NB4 (cell line): ENCODE measurements at places on chromosomes 3 and 15.

- no peak for DNase-seq
Observed at GRCh38 chr3:8481380-8481779, 20.2 kb upstream of the LMCD1 start.

DNA sequence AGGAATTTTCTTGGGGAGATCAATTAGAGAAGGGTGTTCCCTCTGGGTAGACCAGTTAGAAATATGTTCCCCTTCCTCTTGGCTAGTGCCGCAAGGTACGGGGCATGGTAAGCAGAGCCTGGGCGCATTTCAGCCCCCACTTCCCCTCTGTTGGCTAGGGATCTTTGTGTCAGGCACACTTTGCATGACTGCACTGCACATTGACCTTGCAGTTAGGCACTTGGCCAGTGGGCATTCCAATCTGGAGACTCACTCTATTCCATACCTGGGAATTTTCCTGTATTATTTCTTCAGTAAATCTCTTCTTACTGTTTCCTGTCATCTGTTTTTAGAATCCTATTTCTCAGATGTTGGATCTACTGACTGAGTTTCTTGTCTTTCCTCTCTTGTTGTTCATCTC is 30.0 kb upstream of the CACNA1D start:
- no peak for DNase-seq

GRCh38 chr3:45795882-45796765 is at the start of gene SLC6A20:
TSS of gene SLC6A20 (minus strand) at chr3:45796536. CDS start at chr3:45796419, 117 bp downstream.
- DNase-seq, result no peak

DNA sequence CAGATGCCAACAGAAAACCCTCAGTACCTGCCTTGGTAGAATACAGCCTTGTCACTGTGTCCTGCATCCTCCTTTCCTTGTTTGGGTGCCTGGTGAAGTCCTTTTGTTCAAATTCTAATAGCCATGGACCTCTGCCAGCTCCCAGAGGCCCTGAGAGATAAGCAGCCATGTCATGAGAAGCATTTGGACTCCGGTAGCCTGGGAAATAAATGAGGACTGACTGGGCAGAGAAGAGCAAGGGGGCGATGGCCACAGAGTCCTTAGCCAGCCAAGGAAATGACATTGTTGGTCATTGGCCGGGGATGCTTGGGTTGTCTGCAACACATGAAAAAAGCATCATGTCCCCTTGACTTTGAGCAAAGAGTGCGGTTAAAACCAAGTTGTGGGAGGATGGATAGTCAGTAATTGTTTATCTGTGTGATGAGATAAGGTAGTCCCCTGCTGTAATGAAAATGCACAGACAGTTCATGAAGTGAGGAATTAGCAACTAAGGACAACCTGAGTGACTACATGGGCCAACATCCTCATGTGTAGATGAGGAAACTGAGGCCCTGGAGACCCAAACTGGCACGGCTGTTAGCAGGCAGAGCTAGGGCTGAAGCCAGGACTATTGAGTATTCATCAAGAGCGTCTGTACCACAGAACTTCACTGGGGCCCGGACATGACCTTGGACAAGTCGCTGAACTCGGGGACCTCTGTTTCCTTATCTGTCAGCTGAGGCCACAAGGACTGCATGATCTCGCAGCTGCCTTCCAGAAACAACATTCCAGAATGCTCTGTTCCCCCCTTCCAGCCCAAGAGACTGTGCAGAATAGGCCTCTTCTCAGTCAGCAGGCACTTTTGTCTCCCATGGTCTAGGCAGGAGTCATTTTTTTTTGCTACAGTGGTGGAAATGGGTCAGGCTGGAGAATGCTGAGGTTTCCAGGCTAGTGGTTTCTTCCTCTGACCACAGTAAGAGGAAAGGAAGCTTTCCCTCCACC is 90.5 kb upstream of the CTDSPL start:
- DNase-seq, result no peak

DNA sequence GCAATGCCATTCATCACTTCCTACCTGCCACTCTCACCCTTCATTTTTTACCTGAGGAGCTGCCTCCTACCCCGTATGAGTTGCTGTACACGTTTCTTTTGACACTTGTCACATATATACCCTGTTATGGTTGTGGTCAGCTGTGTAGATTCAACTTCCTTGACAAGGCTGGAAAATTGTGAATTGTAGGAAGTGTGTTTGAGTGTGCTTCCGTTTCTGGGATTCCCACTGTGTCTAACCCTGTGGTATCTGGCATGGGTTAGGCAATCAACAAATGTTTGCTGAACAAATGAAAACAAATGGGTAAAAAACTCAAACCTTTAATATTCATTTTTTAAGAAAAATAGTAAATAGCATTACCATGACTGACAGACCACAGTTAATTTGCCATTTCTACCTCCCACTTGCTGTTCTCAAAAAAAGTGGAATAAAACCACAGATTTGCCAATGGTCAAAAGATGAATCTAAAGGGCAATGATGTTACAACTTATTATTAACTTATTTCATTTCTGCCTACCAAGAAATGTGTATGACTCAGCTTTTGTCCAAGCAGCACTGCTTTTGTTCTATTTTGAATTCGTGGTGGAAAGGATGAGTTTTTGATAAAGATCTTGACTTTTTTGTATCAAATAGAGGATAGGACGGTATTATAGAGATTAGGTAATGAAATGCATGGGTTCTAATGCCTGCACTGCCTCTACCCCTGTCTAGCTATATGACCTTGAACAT is 404.6 kb downstream of the LPP start:
- DNase-seq, result no peak

DNA sequence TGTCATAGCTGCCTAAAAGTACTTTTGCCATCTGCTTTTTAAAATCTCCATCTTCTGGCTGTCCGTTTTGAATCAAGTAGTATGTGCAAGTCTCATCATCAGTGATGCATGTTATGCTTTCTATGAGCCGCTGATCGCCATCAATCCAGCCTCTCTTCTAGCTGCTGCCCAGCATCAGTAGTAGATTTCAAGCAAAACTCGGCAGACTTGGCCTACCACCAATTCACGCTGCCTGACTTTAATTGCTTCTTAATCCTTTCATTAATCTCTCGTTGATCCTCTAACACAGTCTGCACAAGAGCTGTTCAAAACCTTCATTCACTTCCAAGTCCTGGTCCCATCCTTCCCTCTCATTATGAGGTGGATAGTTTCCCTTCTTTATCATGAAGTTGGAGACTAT is 104.9 kb downstream of the NSUN3 start:
- no peak for DNase-seq

DNA sequence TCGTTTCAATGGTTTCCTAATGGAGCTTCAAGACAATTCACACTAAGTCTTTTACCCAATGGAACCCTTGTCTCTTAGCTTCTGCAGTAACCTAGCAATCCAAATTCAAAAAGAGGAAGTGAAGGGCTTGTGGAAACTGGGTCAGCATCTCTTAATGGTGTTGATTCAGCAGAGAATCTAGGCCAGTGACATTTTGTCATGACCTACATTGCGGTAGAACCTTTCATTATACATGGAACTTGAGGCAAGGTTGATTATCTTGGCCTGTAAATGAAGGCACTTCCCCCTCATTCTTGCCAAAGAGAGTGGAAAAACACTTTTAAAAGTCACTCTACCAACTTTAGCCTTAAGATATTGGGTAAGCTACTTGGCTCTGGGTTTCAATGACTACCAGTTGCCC is 42.8 kb downstream of the C2CD4B start:
- DNase-seq, result peak; percentile 4

GRCh38 chr15:70910958-70911357 is 18.3 kb downstream of the LRRC49 start:
- no peak for DNase-seq

DNA sequence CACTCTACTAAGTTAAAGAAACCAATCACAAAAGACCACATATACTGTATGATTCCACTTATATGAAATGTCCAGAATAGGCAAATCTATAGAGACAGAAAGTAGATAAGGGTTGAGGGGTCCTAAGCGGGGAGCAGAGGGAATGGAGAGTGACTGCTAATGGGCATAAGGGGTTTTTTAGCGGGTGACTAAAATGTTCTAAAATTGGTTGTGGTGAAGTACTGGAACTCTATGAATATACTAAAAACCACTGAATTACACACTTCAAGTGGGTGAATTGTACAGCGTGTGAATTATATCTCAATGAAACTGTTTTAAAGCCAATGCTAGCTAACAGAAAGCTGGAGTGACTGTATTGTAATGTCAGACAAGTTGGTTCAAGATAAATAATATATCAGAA is 33.3 kb downstream of the KPNA1 start:
- no peak for DNase-seq

DNA sequence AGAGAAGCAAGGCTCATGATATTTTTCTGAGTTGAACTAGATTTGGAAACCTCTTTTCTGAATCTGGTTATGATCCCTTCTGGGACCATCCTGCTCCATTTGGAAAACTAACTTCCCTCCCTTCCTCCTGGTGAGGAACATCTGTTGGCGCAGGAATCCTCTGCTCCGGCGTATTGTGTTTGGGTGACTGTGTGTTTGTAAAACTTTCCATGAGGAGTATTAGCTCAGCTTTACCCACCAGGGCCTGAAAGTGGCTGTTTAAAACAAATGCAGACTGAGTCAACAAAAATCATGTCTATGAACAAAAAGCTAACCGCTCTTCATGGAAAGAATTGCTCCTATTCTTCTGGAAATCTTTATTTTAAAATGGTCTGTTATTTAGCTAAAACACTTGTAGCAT is 17.7 kb downstream of the STARD9 start:
- DNase-seq, result no peak

DNA sequence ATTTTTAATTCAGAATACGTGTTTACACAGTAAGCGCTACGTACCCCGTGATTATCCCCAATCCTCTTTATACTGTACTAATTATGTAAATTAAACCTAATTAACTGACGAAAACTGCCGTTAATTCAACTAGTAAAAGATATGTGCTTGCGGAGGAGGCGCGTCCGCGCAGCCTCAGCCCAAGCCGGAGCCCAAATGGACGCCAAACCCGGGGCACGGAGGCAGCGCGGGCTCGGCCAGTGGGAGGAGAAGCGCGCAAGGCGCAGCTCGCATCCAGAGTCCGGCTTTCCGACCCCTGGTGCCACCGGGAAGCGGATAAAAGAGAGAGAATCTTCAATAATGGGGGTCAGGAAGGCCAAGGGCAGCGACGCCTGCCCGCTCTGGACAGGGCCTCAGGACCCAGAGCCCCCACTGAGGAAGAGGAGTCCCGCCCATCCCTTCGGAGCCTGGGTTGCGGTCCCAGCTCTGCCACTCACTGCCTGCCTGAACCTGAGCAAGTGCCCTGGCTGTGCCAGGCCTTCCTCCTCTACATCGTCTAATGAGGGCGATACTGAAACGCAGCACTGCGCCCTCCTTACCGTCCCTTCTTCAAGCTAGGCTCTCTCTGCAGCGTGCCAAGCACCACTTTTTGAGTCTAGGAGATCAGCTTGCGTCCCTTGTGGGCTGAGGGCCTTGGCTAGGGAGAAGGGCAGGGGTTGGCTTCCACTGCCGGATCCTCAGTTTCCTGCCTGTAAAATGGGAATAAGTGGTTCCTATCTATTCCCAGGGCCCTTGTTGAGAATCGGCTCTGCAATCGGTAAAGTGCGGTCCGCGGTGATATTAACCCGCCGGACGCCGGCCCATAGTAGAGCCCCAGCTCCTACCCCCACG is 5.0 kb upstream of the SKOR1 start:
- DNase-seq, result no peak

GRCh38 chr15:89215627-89216026 is 5.8 kb downstream of the RLBP1 start:
- DNase-seq, result no peak

DNA sequence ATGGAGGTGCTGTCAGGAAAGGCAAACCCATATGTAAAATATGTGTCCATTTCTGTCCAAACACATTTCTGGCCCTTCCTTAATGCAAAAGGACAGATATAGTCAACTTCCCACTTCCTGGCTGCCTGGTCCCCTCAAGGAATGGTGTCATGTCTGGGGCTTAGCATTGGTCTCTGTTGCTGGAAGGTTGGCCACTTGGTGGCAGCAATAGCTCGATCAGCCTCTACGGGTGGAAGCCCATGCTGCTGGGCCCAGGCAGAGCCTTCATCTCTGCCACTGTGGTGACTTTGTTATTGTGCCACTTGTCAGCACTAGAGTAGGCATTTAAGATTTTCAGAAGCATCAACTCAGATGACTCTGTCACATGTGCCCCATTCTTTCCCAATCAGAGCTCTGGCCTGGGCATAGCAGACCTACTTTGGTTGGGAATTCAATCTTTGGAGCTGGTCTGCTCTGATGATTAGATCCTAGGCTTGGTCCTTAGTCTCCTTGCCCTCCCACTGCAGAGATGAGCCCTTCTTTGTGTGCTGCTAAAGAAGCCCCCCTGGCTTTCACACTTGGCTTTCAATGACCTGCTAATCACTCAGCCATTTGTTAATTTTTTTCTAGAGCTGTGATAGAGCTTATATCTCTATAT is 51.0 kb upstream of the SPSB4 start:
- peak; percentile 62 for DNase-seq

GRCh38 chr3:115877615-115877899 is 254.2 kb downstream of the GAP43 start:
- DNase-seq, result no peak

GRCh38 chr3:177622520-177622919 is 425.2 kb upstream of the TBL1XR1 start:
- DNase-seq, result no peak

DNA sequence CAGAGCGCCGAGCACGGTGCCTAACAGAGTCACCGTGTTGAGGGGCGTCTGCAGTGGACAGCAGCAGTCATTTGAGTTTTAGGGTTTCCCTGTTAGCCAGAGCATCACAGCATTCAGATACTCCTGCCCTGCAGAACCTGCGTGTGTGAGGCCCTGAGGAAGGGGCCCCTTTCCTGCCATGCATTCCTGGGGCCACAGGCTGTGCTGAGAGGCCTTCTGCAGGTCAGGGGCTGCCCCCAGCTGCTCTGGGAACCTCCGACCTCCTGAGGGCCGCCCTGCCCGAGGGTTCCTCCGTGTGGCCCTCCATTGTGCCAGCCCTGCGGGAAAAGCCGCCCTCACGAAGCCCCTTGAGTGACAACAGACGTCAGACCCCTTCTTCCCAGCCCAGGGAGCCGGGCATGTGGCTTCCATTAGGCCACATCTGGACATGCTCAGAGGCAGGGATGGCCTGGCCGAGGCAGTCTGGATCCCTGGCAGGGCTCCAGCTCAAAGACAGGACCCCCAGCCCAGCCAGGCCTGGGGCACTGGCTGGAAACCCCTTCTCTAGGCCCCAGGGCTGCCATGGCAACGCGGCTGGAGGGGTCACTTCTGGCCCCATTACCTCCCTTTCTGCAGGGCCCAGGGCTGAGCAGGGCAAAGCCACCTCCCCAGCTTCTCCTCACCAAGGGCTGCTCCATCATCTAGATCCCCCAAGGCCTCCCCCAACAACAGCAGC is 25.3 kb downstream of the FBLN2 start:
- DNase-seq, result no peak

GRCh38 chr15:30063835-30064546 is 18.8 kb upstream of the GOLGA8J start:
- no peak for DNase-seq

- DNase-seq, result no peak
Observed at GRCh38 chr3:106086636-106087035, 217.8 kb upstream of the CBLB start.

- peak; percentile 82 for DNase-seq
Observed at GRCh38 chr3:32816439-32817256, 1.1 kb upstream of the TRIM71 start.

DNA sequence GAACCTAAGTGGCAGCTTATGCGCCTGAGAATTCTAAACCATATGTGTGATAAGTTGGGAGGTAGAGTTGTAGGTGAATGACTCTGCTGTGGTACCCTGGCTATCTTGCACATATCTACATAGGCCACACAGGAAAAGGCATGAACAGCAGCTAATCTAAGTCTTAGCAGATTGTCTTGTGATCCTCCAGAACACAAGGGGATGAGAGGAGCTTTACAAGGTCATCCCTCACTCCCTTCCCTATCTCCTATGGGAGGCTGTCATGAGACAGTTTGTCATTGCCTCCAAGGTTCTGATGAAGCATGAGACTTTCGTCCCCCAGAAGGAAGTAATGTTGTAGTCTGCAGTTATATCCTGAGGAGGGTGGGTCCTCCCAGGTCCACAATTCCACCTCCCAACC is 3.7 kb upstream of the ZNF662 start:
- DNase-seq, result no peak
